GF-D8 (cell line): ENCODE measurements at places on chromosomes 2 and 18.

DNA sequence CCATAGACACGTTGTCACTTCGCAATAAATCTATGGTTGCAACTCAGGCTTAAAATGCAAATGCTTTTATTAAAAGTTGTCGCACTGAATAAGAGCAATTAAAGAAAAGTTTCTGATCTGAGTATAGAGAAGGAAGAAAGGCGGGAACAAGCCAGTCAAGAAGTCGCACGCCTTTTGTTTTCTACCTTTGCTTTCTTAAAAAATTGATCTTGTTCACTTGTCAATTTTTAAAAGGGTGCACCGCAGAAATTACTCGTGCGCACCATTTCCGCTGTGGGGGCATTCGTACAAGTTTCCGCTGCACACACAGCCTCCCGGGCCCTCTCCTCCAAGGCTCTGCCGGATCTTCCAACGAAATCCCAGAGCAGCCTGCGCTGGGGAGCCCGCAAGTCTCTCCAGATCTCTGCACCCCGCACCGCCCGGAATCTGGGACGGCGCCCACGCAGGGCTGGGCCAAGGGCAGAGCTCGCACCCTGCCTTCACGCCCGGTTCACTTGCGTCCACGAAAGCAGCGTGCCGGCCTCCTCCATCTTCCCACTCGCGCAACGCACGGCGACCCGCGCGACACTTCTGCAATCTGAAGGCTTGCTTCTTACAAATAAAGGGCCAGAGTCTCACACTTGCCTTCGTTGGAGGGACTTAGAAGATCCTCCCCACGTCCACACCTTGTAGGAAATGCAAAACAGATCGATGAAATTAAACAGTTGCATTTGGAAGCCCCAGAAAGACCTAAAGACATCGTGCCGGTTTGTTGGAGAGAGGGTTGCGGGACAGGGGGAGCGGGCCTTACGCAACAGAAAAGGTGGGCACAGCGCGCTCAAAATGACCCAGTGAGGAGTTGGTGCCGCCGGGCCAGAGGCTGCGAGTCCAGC lies 2.6 kb upstream of the SALL3 start:
- no peak for DNase-seq

- DNase-seq = no peak
These were observed 42.2 kb downstream of the CYBRD1 start for GRCh38 chr2:171564463-171564862.

- DNase-seq = no peak
These were observed 254.0 kb upstream of the RBMS1 start for GRCh38 chr2:160747501-160748170.

DNA sequence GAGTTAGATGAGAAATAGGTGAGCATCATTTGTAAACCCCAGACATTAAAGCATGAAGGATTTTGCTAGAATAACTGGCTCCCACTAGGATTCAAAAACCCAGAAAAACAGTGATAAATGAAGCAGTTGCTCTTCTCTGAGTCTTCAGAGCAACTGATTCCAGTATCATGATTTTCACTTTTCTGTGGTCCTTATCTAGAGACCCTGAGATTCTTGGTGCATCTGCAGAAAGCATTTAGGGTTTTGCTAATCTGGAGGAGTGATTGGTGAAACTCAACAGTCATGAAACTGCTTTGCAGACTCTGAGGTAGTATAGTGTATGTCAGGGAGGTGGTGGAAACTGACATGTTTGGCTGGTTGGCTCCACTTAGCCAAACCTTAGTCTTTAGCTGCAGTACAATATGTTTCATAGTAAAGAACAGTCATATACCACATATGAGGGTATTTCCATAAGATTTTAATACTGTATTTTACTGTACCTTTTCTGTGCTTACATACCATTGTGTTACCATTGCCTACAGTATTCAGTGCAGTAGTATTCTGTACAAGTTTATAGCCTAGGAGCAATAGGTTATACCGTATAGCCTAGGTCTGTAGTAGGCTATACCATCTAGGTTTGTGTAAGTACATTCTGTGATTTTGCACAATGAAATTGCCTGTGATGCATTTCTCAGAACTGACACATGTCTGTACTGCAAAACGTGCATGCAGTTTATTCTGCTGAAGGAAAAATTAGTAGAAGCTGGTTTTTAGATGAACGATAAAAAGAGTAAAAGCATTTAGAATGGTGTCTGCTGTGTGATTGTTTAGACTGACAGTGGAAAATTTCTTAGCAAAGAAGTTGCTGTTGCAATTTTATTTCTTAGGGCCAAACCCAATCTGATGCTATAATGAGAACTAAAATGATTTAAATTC lies 23.8 kb downstream of the EML4 start:
- no peak for DNase-seq

- DNase-seq = no peak
These were observed 24.4 kb downstream of the CD28 start for GRCh38 chr2:203730883-203731282.

DNA sequence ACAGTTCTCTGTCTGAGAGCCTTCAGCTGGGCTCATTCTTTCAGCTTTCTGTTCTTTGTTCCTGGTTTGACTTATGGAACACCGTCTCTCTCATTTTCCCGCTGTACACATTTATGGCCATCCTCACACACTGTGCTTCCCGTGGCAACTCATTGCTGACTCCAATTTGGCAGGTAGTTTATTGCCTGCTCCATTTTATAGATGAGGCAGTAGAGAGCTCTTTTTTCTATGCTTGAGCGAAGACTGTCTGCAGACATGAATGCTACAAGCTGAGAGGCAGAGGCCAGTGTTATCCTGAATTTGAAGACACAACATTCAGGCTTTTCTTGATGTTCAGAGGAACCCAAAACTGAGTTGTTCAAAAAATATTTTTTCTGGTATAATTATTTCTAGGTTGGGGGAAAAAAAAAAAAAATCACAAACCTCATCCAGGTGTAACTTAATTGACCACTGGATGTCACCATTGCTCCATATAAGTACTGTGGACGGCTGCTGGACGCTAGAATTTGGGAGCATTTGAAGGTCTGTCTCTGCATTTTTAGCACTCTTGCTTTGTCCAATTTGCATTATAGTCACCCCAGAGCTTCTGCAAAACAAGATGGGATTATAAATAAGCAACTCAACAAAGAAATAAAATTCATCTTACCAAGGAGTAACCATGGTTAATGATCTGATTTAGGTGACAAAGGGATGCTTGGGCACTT lies 83.5 kb downstream of the HRH4 start:
- no peak for DNase-seq

- DNase-seq = peak; percentile 21
These were observed 1.1 kb downstream of the ITGAV start for GRCh38 chr2:186590759-186591505.

DNA sequence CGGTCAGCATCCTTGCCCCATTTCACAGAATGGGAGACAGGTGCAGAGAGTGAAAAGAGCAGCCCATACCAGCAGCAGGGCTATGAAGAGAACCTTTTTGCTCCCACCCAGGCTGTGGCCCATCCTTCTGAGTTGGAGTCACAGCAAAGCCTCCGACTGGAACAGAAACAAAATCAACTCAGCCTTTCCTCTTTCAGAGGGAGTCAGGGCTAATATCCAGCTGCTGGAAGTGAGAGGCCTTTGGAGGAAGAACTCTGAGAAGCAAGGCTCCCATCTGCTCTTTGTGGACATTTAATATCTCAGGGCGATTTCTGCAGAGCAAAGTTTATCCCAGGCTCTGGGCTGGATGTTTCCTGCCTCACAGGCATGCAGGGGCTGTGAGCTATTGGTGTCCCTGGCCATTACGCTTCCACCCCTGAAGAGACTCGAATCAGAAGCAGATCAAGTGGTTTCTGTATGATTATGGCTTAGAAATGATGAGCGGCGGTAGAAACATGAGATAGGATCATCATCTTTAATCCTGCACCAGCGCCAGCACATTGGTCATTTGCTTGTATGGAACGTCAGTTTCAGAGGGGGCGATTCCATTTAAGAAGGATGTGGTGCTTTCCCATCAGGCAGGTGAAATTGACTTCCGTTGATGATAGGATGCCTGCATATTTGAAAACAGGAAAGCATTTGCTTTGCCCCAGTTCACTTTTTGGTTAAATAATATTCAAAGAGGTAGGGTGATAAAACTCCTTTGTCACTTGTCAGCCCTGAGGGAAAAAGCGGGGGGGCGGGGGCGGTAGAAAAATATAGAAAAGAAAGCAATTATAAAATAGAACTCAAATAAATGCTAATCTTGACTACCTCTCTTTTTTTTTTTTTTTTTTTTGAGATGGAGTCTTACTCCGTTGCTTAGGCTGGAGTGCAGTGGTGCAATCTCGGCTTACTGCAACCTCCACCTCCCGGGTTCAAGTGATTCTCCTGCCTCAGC lies 152.4 kb downstream of the LRRC30 start:
- no peak for DNase-seq

- no peak for DNase-seq
These were observed 79.6 kb downstream of the GORASP2 start for GRCh38 chr2:171008550-171009205.

DNA sequence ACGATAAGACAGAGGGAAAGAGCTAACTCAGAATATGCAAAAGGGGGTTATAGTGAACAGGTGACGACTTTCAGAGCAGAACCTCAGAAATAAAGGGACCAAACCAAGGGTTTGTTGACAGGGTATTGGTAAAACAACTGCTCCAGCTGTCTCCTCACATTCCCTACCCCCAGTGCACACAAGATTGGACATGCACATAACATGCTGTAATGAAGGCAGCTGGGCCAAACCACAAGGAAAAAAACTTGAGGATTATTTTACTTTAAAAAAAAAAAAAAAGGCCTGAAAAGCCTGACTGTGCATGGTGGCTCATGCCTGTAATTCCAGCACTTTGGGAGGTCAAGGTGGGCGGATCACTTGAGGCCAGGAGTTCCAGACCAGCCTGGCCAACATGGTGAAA lies 3.5 kb downstream of the RBM43 start:
- no peak for DNase-seq

DNA sequence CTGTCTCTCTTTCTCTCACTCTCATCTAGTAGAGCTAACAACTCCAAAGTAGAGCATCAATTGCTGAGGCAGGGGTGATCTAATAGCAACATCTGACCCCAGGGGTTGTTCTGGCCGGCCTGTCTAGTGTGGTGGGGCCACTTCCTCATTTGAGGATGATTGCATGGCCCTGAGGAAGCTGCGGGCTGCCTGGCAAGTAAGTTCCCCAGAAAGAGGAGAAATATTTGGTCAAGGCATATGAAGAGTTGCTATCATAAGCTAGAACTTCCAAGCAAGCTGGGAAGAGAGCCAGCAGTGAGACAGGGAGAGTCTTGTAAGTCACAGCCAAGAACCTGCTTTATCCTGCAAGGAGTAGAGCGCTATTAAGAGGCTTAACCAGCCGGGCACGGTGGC lies 50.8 kb upstream of the TMEM87B start:
- peak; percentile 91 for DNase-seq

DNA sequence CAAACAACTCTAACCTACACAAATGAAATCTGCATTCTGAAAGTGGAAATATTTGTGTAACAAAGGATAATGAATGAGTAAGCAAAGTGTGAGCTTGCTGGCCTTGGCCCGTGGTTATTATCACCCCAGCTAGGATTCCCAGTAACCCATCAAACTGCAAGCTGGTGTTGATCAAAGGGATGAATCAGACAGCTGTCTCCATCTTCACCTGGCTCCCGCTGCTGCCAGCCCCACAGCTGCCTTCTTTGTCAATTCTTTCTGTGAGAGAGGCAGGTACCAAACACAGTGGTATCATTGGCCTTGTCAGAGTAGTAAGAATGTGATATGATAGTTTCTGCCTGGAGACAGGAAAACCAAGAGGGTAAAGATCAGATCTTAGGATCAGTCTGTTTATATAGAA lies 25.2 kb upstream of the RGPD4 start:
- DNase-seq = no peak

DNA sequence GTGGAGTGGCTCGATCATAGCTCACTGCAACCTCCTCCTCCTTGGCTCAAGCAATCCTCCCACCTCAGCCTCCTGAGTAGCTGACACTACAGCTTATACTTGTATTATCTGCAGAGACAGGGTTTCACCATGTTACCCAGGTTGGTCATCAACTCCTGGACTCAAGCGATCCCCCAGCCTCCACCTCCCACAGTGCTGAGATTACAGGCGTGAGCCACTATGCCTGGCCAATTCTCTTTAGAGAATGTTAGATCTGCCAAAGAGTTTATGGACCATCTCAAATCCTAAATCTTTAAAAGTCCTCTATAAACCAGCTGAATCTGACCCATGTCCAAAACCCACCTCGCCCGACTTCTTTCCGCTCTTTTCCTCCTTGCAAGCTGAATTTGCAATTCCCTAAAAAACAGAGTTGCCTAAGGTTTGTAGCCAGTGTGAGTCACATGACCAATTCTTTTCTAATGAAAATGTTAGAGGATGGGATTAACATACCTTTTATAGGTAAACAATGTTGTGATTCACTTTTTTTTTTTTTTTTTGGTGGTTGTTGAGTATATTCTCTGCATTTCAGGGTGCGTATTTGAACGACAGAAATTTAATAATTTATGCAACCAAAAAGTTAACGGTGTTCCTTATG lies 2.4 kb upstream of the PMAIP1 start:
- DNase-seq = no peak

DNA sequence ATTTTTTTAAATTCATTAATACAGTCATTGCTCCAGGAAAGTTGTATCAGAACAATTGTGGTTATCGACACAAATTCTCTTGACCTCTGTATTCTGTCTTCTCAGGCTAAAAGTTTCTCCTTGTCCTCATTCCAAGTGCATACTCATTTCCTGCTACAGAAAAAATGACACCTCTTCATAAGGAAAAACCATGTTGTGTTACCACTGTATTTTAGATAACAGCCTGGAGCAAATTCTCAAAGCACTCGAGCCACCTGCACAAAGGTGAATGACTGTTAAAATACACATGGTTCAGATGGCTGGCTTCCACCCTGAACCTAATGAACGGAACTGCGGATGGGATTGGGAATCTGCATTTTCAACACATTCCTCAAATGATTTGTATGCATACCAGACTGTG lies 586.5 kb downstream of the EPHA4 start:
- no peak for DNase-seq

DNA sequence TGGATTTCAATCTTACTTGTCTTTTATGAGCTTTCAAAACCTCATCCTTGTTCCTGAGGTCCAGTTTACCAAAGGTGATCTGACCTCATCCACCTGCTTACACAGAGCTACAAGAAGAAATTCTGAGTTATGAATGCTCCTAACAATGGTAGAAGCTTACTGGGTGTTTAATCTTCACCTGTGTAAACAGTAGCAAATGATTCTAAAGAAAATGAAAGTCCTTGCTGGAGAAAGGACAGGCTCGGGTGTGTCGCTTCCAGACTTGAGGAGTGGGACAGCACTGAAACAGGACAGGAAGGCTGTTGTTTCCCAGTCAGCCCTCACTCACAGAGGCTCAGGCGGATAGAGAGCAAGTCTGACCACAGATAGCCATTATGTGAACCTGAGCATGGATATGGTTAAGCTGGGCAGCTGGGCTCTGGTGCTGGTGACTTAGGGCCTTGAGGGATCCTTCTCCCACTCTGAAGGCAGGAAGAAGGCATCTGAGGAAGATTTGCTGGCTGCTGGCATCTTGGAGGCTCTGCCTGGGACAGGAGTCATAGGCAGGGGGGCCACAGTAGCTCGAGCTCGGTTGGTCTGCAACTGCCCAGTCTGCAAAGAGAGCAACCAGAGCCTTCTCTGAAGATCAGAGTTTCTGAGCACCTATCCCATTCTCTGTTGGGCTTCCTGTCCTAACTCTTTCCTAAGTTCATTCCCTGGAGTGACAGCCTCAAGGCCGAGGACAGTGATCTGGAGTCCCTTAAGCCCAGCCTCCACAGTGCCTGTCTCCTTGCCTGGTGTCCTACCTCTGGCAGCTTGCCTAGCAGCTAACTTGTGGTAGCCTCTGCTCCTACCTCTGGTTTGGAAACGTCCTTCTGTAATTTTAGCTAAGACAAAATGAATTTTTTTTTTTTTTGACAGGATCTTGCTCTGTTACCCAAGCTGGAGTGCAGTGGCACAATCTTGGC lies 4.0 kb downstream of the DOK1 start:
- DNase-seq = no peak
